IMR-90 (cell line): ENCODE measurements at places on chromosomes 3 and 15. TPM values are rescaled to one million over a fixed set of nuclear protein-coding genes. Genes with fewer than 3 reads are reported as not detected.
A peak's percentile ranks its signal among the peaks of the same experiment; 100 is the strongest.

Gene DNAJC13
- 13.7 and 16.4 TPM in 2 replicates for polyA plus RNA-seq

- DNase-seq, result no peak
Observed at GRCh38 chr3:146080578-146080977, 80.4 kb downstream of the PLOD2 start.

DNA sequence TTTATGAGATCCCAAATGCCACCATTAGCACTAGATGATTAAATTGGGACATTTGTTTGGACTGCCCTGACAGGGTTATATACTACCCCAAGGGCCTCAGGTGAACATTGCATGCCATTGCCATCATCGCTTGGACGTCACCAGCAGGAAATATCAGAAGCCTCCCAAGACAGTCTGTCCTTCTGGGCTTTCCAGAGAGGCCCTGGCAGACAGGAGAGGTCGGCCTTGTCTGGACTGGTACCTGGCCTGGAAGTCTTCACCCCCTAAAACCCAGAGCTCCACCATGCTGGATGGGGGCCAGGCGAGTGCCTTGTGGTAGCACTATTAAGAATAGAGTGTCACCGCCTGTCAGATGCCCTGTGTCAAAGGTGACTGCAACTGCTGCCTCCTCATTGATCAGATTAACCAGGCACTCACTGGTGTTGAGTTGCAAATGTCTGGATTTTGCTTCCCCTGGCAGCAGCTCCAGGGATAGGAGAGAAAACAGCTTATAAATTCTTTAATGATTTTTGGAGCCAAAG, 324.1 kb upstream of the RASGRP1 start:
- no peak for DNase-seq

DNA sequence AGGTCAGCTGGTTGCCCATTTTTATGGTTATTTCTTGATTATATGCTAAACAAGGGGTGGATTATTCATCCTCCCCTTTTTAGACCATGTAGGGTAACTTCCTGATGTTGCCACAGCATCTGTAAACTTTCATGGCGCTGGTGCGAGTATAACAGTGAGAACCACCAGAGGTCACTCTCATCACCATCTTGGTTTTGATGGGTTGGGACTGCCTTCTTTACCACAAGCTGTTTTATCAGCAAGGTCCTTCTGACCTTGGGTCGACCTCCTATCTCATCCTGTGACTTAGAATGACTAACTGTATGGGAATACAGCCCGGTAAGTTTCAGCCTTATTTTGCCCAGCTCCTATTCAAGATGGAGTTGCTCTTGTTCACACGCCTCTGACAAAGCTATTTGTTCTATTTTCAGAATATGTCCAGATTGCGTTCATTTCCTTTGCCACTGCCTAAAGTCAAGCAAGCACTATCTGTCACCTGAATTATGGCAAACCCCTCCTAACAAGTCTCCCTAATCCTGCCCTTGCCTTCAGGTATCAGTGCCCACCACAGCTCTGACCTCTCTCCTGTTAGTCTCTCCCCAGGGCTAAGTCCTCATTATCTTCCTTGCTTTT, 308.5 kb downstream of the ROBO2 start:
- peak; percentile 6 for DNase-seq

DNA sequence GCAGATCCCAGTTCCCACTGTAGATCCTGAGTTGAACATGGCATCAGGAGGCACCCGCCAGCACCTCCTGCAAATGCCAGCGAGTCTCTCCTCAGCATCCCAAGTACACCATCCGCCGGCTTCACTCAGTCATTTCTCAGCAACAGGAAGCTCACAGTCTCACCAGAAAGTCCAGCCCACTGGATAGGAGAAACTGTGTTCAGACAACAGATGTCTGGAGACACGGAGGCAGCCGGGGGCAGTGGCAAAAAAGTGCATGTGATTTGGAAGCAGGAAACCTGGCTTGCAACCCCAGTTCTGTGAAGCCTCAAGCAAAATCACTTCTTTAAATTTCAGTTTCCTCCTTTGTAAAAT, 68.7 kb downstream of the SRGAP3 start:
- no peak for DNase-seq

Gene GOLGA8R
- polyA plus RNA-seq, result 0.46 and 1.4 TPM in 2 replicates
